ENCODE measurements at places on chromosomes 4 and X.

DNA sequence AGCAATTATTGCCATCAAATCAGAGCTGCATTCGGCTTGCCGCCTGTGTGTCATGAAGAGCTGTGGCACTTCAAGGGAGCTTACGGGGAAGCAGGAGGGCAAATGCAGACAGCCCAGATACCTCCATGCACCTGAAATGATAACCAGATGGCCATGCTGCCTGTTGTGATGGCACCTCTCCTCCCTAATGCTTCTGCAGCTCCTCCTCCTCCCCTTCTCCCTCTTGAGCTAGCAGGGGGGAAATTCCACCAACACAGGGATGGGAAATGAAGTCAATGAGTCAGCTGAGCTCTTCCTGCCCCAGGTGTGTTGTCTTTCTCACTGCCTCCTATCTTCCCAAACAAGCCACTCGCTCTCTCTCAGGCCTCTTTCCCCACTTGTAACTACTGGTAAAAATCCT lies 565.0 kb downstream of the BCOR start:
- DNase-seq = no peak

- no peak for DNase-seq
Measured at GRCh38 chr4:1740021-1740545, 18.8 kb downstream of the TACC3 start.

DNA sequence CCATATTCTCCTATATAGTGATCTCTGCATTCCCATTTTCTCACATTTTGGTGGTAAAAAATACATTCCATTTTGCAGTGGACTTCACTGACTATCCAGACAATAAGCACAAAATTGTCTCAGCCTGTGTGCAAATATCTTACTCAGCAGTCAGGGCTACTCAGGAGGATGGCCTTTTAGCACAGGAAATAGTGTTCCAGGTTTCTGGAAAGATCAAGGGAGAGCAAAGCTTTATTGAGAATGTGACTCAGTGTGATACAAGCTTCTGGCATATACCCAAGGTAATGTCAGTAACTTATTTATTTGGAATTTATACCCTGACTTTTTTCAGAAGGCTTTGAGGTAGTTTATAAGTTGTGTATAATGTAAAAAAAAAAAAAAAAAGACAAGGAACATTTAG lies 233.4 kb downstream of the TEX13A start:
- DNase-seq = no peak

GRCh38 chr4:150089732-150090131 lies 11.5 kb downstream of the DCLK2 start:
- no peak for DNase-seq

GRCh38 chrX:133746593-133746992 lies 238.8 kb downstream of the GPC3 start:
- no peak for DNase-seq

DNA sequence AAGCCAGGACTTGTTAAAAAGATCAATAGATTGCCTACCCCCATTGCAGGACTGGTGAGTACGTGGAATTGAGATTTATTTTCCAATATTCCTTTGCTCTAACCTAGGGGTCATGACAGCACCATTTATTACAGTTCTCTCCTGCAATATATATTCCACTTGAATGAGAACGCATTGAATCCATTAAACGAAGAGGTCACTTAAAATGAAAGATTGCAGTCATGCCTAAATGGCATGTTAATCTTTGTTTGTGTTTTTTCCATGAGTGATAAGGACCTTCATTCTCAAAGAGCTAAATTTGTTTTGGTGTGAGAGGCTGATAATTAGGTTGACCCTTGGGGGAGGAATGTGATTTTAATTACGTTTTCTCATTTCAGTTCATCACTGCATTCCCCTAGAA lies 13.5 kb upstream of the LIMCH1 start:
- DNase-seq = no peak

GRCh38 chr4:1592709-1593417 lies 91.2 kb downstream of the FAM53A start:
- no peak for DNase-seq

DNA sequence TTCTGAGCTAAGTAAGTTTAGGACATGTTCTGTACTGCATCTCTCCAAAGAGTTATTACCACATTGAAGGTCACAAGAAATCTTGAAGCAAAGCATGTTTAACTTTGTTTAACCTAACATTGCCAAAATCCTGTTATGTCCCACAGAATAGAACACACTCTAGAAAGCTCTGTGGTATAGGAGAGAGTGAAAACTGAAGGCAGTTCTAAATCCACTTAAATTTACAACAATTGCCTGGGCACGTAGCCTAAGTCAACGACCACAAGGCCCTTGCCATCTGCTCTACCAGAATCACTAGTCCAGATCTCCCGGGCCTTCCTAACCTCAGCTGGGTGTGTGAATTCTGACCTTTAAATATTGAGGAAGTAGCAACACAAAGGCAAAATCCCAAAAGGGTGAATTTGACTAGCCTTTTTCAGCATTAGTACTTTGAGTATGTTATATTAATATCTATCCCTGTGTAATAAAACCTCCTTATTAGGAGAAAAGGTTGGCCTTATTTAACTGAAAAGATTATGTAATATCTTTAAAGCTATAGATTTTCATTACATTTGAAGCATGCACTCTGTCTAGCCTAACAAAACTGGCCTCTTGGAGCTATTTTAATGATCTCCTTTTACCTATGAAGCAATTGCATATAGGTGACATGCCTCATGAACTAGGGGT lies 4.5 kb upstream of the MAML3 start:
- no peak for DNase-seq

DNA sequence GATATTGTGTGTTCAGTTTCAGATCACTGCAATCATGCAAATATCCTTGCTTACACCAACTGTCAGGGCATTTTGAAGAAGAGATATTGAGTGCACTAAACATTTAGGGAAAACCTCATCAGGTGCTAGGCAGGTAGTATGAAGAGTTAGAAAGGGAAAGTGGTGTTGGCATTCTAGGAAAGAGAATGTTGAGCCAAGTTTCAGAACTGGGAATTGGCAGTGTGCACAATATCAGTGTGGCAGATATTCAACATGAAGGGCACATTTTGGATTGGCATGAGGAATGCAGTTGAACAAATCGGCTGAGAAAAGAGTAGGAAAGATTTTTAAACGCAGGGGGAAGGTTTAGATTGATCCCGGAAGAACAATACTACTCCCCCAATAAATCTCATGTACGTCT lies 43.4 kb upstream of the SMAD1 start:
- DNase-seq = no peak

DNA sequence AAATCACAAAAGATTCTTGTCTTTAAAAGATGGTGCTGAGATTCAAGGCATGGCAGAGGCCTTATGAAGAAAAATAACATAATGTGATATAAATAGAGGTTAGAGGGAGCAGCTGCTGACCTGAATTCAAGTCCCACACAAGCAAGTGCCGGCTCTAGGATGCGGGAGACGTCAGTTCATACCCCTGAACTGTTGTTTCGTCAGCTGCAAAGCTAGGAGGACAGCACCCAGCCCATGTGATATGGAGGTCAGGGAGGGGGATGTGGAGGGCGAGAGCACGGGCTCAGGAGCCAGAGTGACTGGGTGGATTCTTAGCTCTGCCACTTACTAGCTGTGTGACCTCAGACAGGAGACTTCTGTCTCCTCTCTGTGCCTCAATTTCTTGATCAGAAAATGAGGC lies 77.9 kb downstream of the JAKMIP1 start:
- no peak for DNase-seq

- no peak for DNase-seq
Measured at GRCh38 chr4:65834707-65835106, 164.4 kb upstream of the EPHA5 start.

DNA sequence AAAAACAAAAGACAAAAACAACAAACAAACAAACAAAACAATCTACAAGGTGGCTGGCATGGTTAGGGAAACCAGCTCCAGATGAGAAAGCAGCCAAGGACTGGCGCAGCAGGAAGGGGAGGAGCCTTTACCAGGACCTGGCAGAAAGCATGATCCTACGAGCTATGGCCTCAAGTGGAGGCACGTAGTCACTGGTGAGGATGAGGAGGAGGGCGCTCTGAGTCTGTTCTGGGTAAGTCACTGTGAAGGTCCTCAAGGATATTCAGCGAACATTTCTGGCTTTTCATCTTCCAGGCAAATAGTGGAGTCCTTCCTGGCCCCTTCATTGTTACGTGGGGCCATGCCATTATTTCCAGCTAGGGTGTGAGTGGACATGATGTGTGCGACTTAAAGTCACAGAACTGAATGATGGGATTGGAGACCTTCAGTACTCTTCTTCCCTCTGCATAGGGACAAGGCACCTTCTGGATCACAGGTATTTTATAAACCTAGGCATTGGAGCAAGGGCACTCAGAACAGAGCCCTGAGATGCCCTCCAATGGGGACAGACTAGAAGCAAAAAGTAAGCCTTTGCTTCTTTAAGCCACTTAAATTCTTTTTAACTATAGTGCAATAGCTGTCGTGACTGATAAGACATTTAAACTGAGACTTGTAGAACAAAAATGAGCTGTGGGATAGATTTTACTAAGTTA lies 771.3 kb downstream of the RAB28 start:
- DNase-seq = no peak

DNA sequence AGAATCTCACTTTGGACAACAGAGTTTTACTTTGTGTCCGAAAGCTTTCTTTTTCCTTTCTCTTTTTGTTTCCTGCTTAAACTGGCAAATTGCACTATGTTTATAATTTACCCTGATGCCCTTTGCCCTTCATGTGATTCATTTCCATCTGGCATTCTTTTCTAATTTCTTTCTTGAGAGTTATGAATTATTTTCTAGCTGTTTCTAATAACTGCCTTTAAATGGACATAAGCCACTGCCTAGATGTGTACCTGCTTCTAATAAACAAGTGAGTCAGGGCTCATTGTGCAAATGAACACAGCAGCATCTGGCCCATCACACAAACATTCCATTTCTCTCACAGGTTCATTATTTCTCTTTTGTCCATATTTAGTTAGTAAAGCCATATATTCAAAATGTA lies 242.3 kb upstream of the GPRIN3 start:
- no peak for DNase-seq

- DNase-seq = no peak
Measured at GRCh38 chr4:24603343-24603742, 19.0 kb upstream of the DHX15 start.

DNA sequence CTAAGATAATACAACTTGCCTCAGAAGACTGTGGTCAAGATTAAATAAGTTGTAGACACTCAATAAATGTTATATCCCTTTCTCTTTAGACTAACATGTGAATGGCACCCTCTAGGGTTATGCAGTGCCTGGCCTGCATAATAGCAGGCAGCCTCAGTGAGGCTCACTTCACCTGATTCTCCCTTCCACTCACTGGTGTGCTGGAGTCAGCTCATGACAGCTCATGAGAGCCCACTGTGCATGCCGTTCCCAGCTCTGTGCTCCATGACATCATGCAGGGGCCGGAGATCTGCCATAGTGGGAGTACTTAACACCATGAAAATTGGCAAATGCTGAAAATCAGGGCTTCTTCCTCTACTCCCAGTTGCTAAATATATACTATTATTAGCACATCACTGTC lies 64.5 kb downstream of the TEC start:
- no peak for DNase-seq

GRCh38 chrX:130119312-130119898 lies 9.1 kb upstream of the ELF4 start:
- DNase-seq = no peak

GRCh38 chrX:109840585-109840984 lies 107.5 kb upstream of the ACSL4 start:
- no peak for DNase-seq

- no peak for DNase-seq
Measured at GRCh38 chr4:173461170-173461569, 62.3 kb upstream of the SCRG1 start.

- DNase-seq = no peak
Measured at GRCh38 chrX:137195296-137195695, 161.5 kb upstream of the GPR101 start.

DNA sequence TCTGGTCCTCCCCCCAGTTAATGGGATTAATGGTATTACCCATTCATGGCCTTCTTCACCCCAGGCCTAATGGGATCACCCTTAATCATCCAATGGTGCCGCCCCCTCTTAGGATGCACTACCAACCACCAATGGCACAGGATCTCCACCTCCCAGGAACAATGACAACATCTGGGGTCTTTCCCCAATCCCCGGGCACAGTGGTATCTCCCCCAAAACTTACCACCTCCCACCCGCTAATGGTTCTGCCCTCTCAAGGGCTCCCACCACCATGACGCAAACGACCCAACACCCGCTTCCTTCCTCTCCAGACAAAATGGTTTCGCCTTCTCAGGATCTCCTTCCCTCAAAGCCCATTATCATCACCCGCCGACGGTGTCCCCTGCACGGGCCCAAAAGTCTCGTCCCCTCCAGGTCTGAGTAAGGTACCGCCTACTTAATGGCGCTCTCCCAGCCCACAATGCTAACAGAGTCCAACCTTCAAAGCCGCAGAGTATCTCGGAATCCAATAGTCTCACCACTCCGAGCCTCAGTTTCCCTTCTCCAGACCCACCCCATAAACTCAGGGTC lies 458 bp downstream of the GRIPAP1 start:
- DNase-seq = peak; percentile 19

GRCh38 chr4:156983366-156983765 lies 11.8 kb upstream of the PDGFC start:
- no peak for DNase-seq

- DNase-seq = no peak
Measured at GRCh38 chr4:37427193-37427592, 182.7 kb downstream of the NWD2 start.

DNA sequence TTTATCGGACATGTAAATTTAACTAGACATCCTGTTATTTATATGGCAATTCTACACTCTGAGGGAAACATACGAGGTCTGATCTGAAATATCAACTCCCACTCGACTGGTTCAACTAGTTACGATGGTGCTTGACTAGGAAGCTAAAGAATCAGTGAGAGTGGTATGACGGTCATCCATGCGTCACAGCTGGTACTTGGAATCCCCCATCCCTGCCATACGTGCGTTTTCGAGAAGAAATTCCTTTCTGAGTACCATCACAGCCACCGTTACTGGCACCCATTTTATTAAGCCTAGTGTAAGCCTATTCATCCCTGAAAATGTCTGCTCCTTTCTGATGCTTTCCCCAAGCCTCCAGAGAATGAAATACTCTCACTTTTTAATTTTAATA lies 695 bp upstream of the PIGA start:
- no peak for DNase-seq
